ENCODE measurements at places on chromosomes 1 and 21. TPM values are rescaled to one million over a fixed set of nuclear protein-coding genes. Genes with fewer than 3 reads are reported as not detected.

GRCh38 chr1:179719272-179719671 lies 23.8 kb upstream of the FAM163A start:
- H3K27me3 ChIP-seq: no peaks in the 10 kb centered on the region
- no peak overlapping the region for H3K27ac ChIP-seq
- no peak overlapping the region for H3K4me3 ChIP-seq
- no peaks in the 10 kb centered on the region for H3K4me1 ChIP-seq
- DNase-seq: no peak

- H3K27me3 ChIP-seq: peaks cover 27% of the 10 kb centered on the region
- peak overlapping the region; percentile 75 for H3K27ac ChIP-seq
- peaks cover 48% of the 10 kb centered on the region for H3K4me1 ChIP-seq
- no peak for DNase-seq
- H3K36me3 ChIP-seq: peaks cover 5% of the 10 kb centered on the region
- peak overlapping the region; percentile 64 for H3K4me3 ChIP-seq
Observed at GRCh38 chr21:33402001-33402979, 923 bp upstream of the IFNGR2 start.

- no peaks in the 10 kb centered on the region for H3K4me1 ChIP-seq
- H3K4me3 ChIP-seq: no peak overlapping the region
- H3K36me3 ChIP-seq: no peaks in the 10 kb centered on the region
- no peak for DNase-seq
- H3K27ac ChIP-seq: no peak overlapping the region
Observed at GRCh38 chr1:29341936-29342335, 105.6 kb downstream of the PTPRU start.

- H3K36me3 ChIP-seq: peaks cover 64% of the 10 kb centered on the region
- no peaks in the 10 kb centered on the region for H3K27me3 ChIP-seq
- peaks cover 36% of the 10 kb centered on the region for H3K4me1 ChIP-seq
- no peak for DNase-seq
- no peak overlapping the region for H3K27ac ChIP-seq
- H3K4me3 ChIP-seq: no peak overlapping the region
Observed at GRCh38 chr1:221704306-221704705, 37.6 kb downstream of the DUSP10 start.

DNA sequence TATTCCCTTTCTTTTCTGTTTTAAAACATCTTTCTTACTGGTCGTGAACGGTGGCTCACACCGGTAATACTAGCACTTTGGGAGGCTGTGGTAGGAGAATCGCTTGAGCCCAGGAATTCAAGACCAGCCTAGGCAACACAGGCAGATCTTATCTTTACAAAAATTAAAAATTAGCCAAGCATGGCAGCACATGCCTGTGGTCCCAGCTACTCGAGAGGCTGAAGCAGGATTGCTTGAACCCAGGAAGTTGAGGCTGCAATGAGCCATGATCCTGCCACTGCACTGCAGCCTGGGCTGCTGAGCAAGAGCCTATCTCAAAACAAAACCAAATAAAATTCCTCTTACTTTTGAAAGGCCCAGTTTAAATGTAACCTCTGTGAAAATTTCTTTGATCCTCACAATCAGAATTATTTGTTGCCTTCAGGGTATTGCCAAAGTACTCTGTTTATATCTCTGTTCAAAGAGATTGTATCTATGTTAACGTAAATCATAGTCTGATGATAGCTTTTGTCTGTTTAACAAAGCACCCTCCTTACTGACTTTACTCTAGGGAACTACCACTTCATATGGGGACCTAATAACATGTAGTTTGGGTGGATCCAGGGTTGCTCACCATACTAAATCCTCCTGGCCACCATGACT lies 71.6 kb downstream of the RERE start:
- no peak overlapping the region for H3K4me3 ChIP-seq
- peaks cover 10% of the 10 kb centered on the region for H3K36me3 ChIP-seq
- no peaks in the 10 kb centered on the region for H3K27me3 ChIP-seq
- no peak for DNase-seq

GRCh38 chr1:9590201-9590600 lies 1.5 kb downstream of the TMEM201 start:
- no peaks in the 10 kb centered on the region for H3K27me3 ChIP-seq
- H3K4me1 ChIP-seq: peaks cover 35% of the 10 kb centered on the region
- H3K4me3 ChIP-seq: peak overlapping the region; percentile 84
- H3K36me3 ChIP-seq: peaks cover 8% of the 10 kb centered on the region
- H3K27ac ChIP-seq: peak overlapping the region; percentile 80
- no peak for DNase-seq

GRCh38 chr1:157819896-157820295 lies at the start of gene FCRL1:
Gene FCRL1, minus strand, starts transcription at chr1:157820120. Its CDS starts 83 bp downstream, at chr1:157820037.
- no peak within 1 kb of the TSS for H3K4me3 ChIP-seq
- H3K36me3 ChIP-seq: no peaks in the 10 kb centered on the region
- H3K27ac ChIP-seq: no peak within 1 kb of the TSS
- peaks cover 10% of the 10 kb centered on the region for H3K27me3 ChIP-seq
- DNase-seq: no peak

SLC45A3 gene
- total RNA-seq: 0.21 TPM

DNA sequence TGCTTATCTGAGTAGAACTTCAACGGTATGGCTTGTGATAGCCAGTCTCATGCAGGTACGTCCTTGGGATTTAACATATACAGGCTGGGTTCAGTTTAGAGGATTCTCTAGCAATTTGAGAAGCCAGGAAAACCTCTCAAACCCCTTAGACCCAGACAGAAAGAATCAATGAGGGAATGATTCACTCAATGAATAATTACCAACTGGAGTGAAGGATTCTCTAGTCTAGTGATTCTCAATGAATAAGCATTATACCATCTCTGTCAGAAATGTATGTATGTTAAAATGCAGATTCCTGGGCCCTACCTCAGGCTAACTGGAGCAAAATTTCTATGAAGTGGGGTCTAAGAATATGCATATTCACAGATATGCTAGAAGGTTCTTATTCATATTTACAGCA lies 54.5 kb upstream of the APP start:
- DNase-seq: no peak
- H3K27me3 ChIP-seq: no peaks in the 10 kb centered on the region
- H3K4me1 ChIP-seq: no peaks in the 10 kb centered on the region
- no peak overlapping the region for H3K27ac ChIP-seq
- H3K4me3 ChIP-seq: no peak overlapping the region

SELL gene
- total RNA-seq: 192 TPM

TSPAN2 gene
- total RNA-seq: 0.31 TPM

- no peaks in the 10 kb centered on the region for H3K4me1 ChIP-seq
- no peak for DNase-seq
- H3K36me3 ChIP-seq: no peaks in the 10 kb centered on the region
- peaks cover 13% of the 10 kb centered on the region for H3K27me3 ChIP-seq
- H3K4me3 ChIP-seq: no peak overlapping the region
Observed at GRCh38 chr1:209456878-209457277, 126.6 kb upstream of the CAMK1G start.

GRCh38 chr1:231779081-231779480 lies 152.5 kb downstream of the DISC1 start:
- H3K4me1 ChIP-seq: no peaks in the 10 kb centered on the region
- no peaks in the 10 kb centered on the region for H3K27me3 ChIP-seq
- H3K36me3 ChIP-seq: no peaks in the 10 kb centered on the region

- no peak for DNase-seq
- H3K36me3 ChIP-seq: peaks cover 25% of the 10 kb centered on the region
- no peaks in the 10 kb centered on the region for H3K27me3 ChIP-seq
- no peak overlapping the region for H3K27ac ChIP-seq
- no peaks in the 10 kb centered on the region for H3K4me1 ChIP-seq
Observed at GRCh38 chr1:89213347-89213746, 14.6 kb upstream of the GBP4 start.

GRCh38 chr1:2952371-2952770 lies 68.9 kb upstream of the ACTRT2 start:
- no peak for DNase-seq
- no peak overlapping the region for H3K27ac ChIP-seq
- no peak overlapping the region for H3K4me3 ChIP-seq
- H3K27me3 ChIP-seq: no peaks in the 10 kb centered on the region

GRCh38 chr1:157829711-157830110 lies 9.8 kb upstream of the FCRL1 start:
- H3K27me3 ChIP-seq: no peaks in the 10 kb centered on the region
- DNase-seq: no peak
- H3K27ac ChIP-seq: no peak overlapping the region
- H3K4me1 ChIP-seq: no peaks in the 10 kb centered on the region

DNA sequence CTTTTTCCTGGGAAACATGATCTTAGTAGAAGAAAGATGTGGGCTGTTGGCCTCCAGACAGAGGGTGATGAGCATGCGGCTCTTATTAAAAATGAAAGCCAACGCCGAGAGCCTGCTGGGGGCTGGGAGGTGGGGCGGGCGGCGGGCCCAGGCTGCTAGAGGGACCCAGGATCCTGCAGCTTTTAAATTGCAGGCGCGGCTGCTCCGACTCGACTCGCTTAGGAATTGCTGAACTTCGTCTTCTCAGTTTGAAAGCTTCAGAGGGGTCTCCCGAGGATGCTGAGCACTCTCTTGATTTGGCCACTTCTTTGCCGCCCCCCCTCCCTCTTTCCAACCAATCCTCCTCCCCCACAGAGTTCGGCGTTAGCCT lies 1.2 kb downstream of the AGPAT3 start:
- peak overlapping the region; percentile 86 for H3K27ac ChIP-seq
- no peaks in the 10 kb centered on the region for H3K27me3 ChIP-seq
- H3K4me1 ChIP-seq: peaks cover 50% of the 10 kb centered on the region
- H3K4me3 ChIP-seq: peak overlapping the region; percentile 81
- peak; percentile 60 for DNase-seq
- peaks cover 34% of the 10 kb centered on the region for H3K36me3 ChIP-seq

GRCh38 chr1:225595452-225595851 lies 57.5 kb downstream of the ENAH start:
- H3K27ac ChIP-seq: no peak overlapping the region
- no peak overlapping the region for H3K4me3 ChIP-seq
- no peaks in the 10 kb centered on the region for H3K36me3 ChIP-seq
- H3K4me1 ChIP-seq: no peaks in the 10 kb centered on the region
- no peak for DNase-seq
- peaks cover 19% of the 10 kb centered on the region for H3K27me3 ChIP-seq

TTC39A gene
- not detected for total RNA-seq

DNA sequence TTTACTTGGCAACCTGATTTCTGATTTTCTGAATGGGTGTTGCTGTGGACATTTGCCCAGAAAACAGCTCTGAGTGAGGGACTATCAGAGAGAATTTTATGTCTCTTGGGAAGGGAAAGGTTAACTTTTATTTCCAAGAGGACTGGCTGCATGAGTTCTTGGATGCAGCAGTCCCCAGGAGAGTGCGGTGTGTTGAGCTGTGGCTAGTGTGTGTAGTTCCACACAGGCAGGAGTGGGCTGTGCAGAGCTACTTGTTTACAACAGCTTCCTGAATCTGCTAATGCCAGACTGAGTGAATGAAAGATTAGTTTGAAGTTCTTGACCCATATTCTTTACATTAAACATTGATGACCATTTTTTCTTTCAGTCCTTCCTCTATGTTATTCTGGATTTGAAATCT lies 41.0 kb upstream of the APOBEC4 start:
- H3K27ac ChIP-seq: no peak overlapping the region
- H3K27me3 ChIP-seq: no peaks in the 10 kb centered on the region
- H3K4me1 ChIP-seq: no peaks in the 10 kb centered on the region
- H3K4me3 ChIP-seq: no peak overlapping the region

RXRG gene
- total RNA-seq: not detected

GRCh38 chr1:231162297-231162969 lies 575 bp downstream of the TRIM67 start:
- no peak overlapping the region for H3K4me3 ChIP-seq
- peak; percentile 47 for DNase-seq
- H3K4me1 ChIP-seq: peaks cover 2% of the 10 kb centered on the region

OR2T2 gene
- not detected for total RNA-seq

GRCh38 chr1:56355422-56355821 lies 223.9 kb downstream of the PLPP3 start:
- DNase-seq: no peak
- no peaks in the 10 kb centered on the region for H3K27me3 ChIP-seq
- no peaks in the 10 kb centered on the region for H3K36me3 ChIP-seq
- H3K4me3 ChIP-seq: no peak overlapping the region

GRCh38 chr1:228500143-228500734 lies 13.1 kb downstream of the RNF187 start:
- peak overlapping the region; percentile 81 for H3K27ac ChIP-seq
- H3K27me3 ChIP-seq: peaks cover 2% of the 10 kb centered on the region
- peak overlapping the region; percentile 70 for H3K4me3 ChIP-seq
- H3K36me3 ChIP-seq: peaks cover 30% of the 10 kb centered on the region
- no peak for DNase-seq

FMO3 gene
- not detected for total RNA-seq

TIAM1 gene
- 41.5 TPM for total RNA-seq

GRCh38 chr1:17563494-17564281 lies 24.2 kb downstream of the ARHGEF10L start:
- no peaks in the 10 kb centered on the region for H3K4me1 ChIP-seq
- no peaks in the 10 kb centered on the region for H3K27me3 ChIP-seq
- no peak for DNase-seq
- H3K36me3 ChIP-seq: no peaks in the 10 kb centered on the region
- H3K27ac ChIP-seq: no peak overlapping the region

DNA sequence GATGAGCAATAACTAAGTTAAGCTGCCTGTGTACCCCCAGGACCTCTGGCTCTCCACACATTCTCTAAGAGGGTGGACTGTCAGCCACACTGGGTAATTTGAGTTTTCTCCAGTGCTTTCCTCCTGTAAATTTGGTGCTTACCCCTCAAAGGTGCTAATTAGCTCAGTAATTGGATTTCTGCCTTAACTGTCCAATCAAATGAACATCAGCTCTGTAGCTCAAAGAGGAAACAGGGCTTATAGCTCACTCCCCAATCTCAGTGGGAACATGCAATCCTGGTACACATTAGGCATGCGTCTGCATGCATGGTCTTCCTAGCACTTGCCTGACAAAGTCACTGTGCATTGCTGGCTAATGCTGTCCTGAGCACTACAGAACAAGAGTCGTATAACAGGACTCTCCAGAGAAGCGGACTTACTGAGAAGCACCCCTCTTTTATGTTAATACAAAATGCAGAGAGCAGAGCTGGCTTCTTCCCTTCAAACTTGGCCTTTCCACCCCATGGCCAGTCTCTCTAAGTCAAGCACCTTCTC lies 110.1 kb downstream of the NTPCR start:
- H3K27me3 ChIP-seq: no peaks in the 10 kb centered on the region
- no peak overlapping the region for H3K27ac ChIP-seq
- peaks cover 6% of the 10 kb centered on the region for H3K36me3 ChIP-seq

DNA sequence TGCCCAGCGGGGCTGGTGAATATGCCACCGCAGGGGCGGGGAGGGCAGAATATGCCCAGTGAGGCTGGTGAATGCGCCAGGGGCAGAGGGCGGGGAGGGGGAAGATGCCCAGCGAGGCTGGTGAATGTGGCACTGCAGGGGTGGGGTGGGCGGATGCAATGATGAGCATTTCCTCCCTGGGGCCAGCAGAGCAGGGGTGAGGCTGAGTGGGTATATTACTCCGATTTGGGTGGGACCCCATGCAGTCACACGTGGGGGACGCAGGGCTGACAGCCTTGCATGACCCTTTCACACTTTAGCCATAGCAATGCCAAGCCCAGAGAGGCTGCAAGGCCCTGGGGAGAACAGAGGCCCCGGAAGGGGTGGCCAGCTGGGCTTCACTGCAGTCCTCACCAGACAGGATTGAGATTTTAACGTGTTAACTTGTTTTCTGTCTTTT lies 9.3 kb upstream of the SLX9 start:
- no peaks in the 10 kb centered on the region for H3K27me3 ChIP-seq
- peaks cover 7% of the 10 kb centered on the region for H3K36me3 ChIP-seq
- peak overlapping the region; percentile 86 for H3K27ac ChIP-seq
- H3K4me1 ChIP-seq: peaks cover 62% of the 10 kb centered on the region
- peak; percentile 74 for DNase-seq

- H3K27me3 ChIP-seq: no peaks in the 10 kb centered on the region
- H3K27ac ChIP-seq: no peak overlapping the region
- H3K4me3 ChIP-seq: no peak overlapping the region
- peaks cover 35% of the 10 kb centered on the region for H3K36me3 ChIP-seq
- peaks cover 85% of the 10 kb centered on the region for H3K4me1 ChIP-seq
- DNase-seq: no peak
Observed at GRCh38 chr1:19456968-19457441, 28.3 kb downstream of the CAPZB start.

FMO1 gene
- total RNA-seq: not detected

CAPN9 gene
- not detected for total RNA-seq

Data from activated CD8-positive, alpha-beta T cell treated with anti-CD3 and anti-CD28 coated beads, Interleukin-2, amount 10 ng/mL, durations not matched to agents 7 days and 5 days (primary cell).